ENCODE measurements at places on chromosomes 6 and 20. TPM values are rescaled to one million over a fixed set of nuclear protein-coding genes. Genes with fewer than 3 reads are reported as not detected.

Gene CDC5L
- total RNA-seq = 8.2 TPM

- no peaks in the 10 kb centered on the region for H3K27me3 ChIP-seq
- no peak overlapping the region for H3K27ac ChIP-seq
- peaks cover 28% of the 10 kb centered on the region for H3K4me1 ChIP-seq
- DNase-seq = no peak
- H3K4me3 ChIP-seq = no peak overlapping the region
Observed at GRCh38 chr20:62827311-62828038, 10.6 kb downstream of the COL9A3 start.

DNA sequence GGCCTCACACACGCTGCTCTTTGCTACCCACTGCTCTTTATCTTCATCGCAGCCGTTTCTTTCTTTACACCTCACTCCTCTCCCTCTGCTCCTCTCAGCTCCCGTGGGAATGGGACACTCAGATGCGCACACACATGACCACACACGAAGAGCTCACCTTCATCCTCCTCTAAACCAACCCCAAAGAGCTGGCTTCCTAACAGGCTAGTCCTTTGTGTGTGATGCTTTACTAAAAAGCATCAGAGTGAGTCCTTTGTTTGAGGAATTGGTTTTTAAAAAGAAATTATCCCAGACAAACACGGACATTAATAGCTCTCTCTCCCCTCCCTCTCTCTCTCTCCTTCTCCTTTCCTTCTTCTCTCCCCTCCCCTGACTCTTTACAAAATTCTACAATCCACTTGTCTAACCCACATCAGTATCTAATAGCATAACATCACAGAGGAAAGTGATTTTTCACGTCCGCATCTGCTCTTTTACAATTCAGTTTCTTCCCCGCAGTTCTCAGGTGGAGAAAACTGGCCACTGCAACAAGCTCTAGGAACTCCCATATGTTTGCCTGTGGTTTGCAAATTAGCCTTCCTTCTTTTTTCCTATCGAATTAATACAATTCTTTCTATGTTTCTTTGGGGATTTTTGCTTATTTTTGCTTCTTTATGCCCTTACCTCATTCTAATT, 306.8 kb upstream of the CNR1 start:
- no peaks in the 10 kb centered on the region for H3K36me3 ChIP-seq
- no peak for DNase-seq
- no peaks in the 10 kb centered on the region for H3K27me3 ChIP-seq
- H3K4me1 ChIP-seq = no peaks in the 10 kb centered on the region
- no peak overlapping the region for H3K27ac ChIP-seq

Gene MKKS
- total RNA-seq = 13.5 TPM

DNA sequence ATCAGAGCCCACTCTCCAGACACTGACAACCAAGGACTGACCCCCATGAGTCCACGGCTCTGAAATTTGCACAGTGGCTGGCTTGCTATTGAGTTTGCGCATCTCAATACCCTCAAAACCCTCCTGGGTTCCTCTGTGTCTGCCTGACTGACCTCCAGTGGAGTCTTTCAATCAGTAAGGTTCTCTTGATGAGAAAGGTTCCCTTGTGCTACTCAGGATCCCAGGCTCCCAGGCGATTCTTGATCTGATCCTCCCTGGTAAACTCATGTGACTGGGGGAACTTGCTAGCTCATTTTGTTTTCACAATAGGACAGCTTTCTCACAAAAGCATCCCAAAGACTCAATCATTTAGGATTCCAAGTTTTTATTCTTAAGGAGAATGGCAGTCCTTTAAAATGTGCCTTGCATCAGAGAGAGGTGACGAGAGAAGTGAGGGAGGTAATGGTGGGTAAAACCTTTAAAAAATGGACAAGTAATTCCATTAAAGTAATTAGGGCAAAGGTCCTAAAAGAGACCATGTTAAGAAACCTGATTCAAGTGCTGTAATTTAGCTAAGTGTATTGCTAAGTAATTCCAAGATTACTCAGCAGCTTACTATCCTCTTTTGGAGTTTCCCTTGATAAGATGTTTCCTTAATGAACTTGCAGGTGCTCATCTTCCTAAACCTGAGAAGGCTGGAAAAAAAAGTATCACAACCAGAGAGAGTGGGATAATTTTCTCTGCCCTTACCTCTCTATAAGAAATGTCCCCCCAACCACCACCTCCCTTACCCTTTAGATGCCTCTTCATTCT, 304.7 kb upstream of the SGK1 start:
- H3K36me3 ChIP-seq = no peaks in the 10 kb centered on the region
- H3K27ac ChIP-seq = peak overlapping the region; percentile 9
- H3K4me3 ChIP-seq = no peak overlapping the region
- H3K4me1 ChIP-seq = no peaks in the 10 kb centered on the region
- no peaks in the 10 kb centered on the region for H3K27me3 ChIP-seq

DNA sequence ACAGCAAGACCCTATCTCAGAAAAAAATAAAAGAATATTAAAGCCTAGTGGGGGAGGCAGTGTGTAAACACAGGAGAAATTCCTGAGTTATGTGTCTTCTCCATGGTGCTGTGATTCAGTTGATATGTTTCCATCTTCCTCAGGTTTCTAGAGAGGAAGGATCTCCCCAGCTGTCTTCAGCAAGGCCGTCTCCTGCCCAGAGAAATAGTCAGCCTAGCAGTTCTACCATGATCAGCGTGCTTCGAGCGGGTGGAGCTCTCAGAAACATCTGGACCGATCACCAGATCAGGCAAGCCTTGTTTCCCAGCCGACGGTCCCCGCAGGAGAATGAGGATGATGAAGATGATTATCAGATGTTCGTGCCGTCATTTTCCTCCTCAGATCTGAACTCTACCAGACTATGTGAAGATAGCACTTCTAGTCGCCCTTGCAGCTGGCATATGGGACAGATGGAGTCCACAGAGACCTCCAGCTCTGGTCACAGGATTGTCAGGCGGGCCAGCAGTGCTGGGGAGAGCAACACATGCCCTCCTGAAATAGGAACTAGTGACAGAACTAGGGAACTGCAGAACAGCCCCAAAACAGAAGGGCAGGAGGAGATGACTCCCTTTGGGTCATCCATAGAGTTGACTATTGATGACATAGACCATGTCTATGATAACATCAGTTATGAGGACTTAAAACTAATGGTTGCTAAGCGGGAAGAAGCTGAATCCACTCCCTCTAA, 34.9 kb upstream of the MTHFD1L start:
- H3K27ac ChIP-seq = no peak overlapping the region
- DNase-seq = no peak
- H3K36me3 ChIP-seq = no peaks in the 10 kb centered on the region
- no peaks in the 10 kb centered on the region for H3K4me1 ChIP-seq
- H3K27me3 ChIP-seq = no peaks in the 10 kb centered on the region

Gene ADTRP
- total RNA-seq = 172 TPM

GRCh38 chr6:45387236-45387635, 9.5 kb upstream of the SUPT3H start:
- no peak overlapping the region for H3K27ac ChIP-seq
- H3K4me1 ChIP-seq = no peaks in the 10 kb centered on the region
- no peaks in the 10 kb centered on the region for H3K27me3 ChIP-seq
- H3K4me3 ChIP-seq = no peak overlapping the region
- no peaks in the 10 kb centered on the region for H3K36me3 ChIP-seq
- DNase-seq = no peak

- no peak for DNase-seq
- H3K4me3 ChIP-seq = no peak overlapping the region
- no peaks in the 10 kb centered on the region for H3K36me3 ChIP-seq
- no peak overlapping the region for H3K27ac ChIP-seq
- H3K27me3 ChIP-seq = no peaks in the 10 kb centered on the region
Observed at GRCh38 chr6:126721581-126722160, 381.8 kb downstream of the CENPW start.

Gene TRIM40
- 0.40 TPM for total RNA-seq

GRCh38 chr6:24981386-24981760, 45.6 kb upstream of the RIPOR2 start:
- H3K4me1 ChIP-seq = no peaks in the 10 kb centered on the region
- no peaks in the 10 kb centered on the region for H3K36me3 ChIP-seq
- no peak for DNase-seq

Gene TREML1
- not detected for total RNA-seq

GRCh38 chr6:46899659-46900058, 22.1 kb downstream of the ADGRF5 start:
- no peak overlapping the region for H3K4me3 ChIP-seq
- H3K36me3 ChIP-seq = no peaks in the 10 kb centered on the region
- no peak for DNase-seq
- H3K27me3 ChIP-seq = no peaks in the 10 kb centered on the region

DNA sequence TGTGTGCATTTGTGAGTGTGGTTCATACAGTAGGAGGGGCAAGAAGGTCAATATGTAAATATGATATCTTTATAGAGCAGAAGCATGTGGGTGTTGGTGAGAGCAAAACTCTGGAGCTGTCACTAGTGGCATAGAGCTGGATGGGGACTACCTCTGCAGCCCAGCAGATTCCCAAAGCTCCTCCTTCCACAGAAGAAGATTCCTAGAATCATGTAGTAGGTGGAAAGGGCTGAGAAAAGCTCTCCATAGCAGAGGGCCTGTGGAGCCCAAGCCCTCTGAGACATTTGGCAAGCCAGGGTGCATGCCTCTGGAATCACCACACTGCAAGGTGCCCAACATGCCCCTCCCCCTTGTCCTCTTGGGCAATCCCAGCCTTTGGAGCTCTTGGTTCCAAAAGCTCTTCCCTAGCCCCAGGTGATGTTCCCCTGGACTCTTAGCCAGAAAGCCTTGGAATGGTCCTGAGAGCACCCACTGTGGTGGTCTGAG, 233.2 kb downstream of the LRFN2 start:
- H3K36me3 ChIP-seq = no peaks in the 10 kb centered on the region
- no peak for DNase-seq
- no peak overlapping the region for H3K4me3 ChIP-seq

Gene WTAP
- total RNA-seq = 75.4 TPM

GRCh38 chr20:1434571-1435336, 31.9 kb downstream of the NSFL1C start:
- H3K4me1 ChIP-seq = no peaks in the 10 kb centered on the region
- no peak overlapping the region for H3K4me3 ChIP-seq

GRCh38 chr20:35235881-35236280, 9.4 kb downstream of the MMP24 start:
- no peaks in the 10 kb centered on the region for H3K36me3 ChIP-seq
- no peak overlapping the region for H3K4me3 ChIP-seq
- no peak overlapping the region for H3K27ac ChIP-seq
- no peaks in the 10 kb centered on the region for H3K4me1 ChIP-seq

DNA sequence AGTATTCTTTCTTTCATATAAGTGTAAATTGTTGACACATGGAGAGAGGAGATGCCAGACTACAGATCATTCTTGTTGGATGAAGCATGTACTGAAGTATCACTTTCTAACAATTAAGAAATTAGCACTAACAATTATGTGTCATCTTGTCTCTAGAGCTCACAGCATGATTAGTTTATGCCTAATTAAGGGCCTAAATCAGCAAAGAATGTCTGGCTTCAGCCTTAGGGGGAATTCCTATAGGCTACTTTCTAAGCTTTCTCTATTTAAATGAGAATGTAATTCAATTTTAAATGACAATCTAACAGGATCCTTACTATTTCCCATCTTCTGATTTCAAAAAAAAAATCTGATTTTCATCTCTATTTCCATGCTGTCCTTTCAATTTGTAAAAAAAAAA, 371.0 kb downstream of the EPHA7 start:
- H3K4me3 ChIP-seq = no peak overlapping the region
- no peaks in the 10 kb centered on the region for H3K4me1 ChIP-seq
- H3K27ac ChIP-seq = no peak overlapping the region
- DNase-seq = no peak
- H3K27me3 ChIP-seq = no peaks in the 10 kb centered on the region

DNA sequence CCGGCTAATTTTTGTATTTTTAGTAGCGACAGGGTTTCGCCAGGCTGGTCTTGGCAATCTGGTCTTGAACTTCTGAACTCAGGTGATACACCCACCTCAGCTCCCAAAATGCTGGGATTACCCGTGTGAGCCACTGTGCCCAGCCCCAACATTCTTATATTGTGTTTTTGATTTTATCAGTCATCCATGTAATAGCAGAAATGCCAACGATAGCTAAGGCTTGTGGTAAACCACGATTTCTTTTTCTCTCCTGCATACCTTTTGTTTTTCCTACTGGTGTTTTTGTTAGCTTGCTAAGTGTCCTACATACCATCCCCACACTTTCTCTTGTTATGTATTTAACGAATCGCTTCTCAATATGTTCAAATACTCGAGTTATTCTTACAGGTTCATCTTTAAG, 12.1 kb downstream of the PHACTR2 start:
- no peaks in the 10 kb centered on the region for H3K36me3 ChIP-seq
- no peak overlapping the region for H3K4me3 ChIP-seq
- no peaks in the 10 kb centered on the region for H3K27me3 ChIP-seq
- H3K27ac ChIP-seq = no peak overlapping the region
- DNase-seq = no peak
- H3K4me1 ChIP-seq = peaks cover 31% of the 10 kb centered on the region

GRCh38 chr6:22098601-22099031, 198.2 kb downstream of the PRL start:
- no peak for DNase-seq
- H3K27ac ChIP-seq = no peak overlapping the region
- H3K4me1 ChIP-seq = no peaks in the 10 kb centered on the region

- no peaks in the 10 kb centered on the region for H3K4me1 ChIP-seq
- no peaks in the 10 kb centered on the region for H3K36me3 ChIP-seq
- no peaks in the 10 kb centered on the region for H3K27me3 ChIP-seq
Observed at GRCh38 chr20:24643731-24644626, 174.6 kb downstream of the SYNDIG1 start.

GRCh38 chr6:87407561-87407900, 241 bp upstream of the CFAP206 start:
- no peak for DNase-seq
- peak overlapping the region; percentile 91 for H3K27ac ChIP-seq

DNA sequence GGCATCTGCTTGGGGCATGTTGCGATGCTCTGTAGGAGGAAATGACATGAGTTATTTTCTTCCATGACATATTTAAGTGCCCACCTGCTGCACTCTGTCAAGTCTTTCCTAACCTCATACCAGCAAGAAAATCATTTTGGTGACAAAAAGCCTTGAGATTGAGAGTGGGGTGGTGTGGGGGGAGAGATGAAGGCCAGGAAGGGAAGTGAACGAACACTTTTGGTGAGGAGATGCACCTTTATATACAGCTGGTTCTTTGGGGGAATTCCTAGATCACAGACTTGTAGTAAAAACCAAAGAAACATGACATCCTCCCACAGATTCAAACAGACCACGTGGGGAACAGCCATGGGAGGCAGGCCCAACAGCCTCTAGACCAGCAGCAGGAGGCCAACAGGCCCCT, 26.1 kb downstream of the NCOA5 start:
- H3K27ac ChIP-seq = no peak overlapping the region
- H3K36me3 ChIP-seq = peaks cover 80% of the 10 kb centered on the region
- no peak for DNase-seq
- no peak overlapping the region for H3K4me3 ChIP-seq

Gene CALHM5
- total RNA-seq = 0.64 TPM
